ENCODE measurements at places on chromosomes 5 and 9.

DNA sequence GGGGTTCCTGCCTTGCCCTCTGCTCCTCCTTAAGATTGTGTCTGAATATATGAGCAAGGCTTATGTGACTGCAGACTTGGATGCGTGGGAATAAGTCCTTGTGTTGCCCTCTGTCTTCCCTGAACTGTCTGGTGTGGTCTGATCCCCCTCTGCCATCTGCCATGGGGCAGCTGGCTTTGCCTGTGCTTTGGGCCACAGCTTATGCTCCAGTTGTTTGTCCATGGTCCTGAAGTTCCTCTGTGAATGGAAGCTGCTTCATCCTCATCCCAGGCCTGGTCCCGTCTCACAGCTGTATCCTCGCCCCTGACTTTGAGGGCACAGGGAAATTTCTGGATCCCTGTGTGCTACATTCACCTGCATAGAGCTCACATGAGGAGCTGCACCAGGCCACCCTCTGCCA lies 14.7 kb downstream of the IL31RA start:
- no peak for DNase-seq

GRCh38 chr9:84570482-84571154 lies 98.9 kb upstream of the NTRK2 start:
- no peak for DNase-seq

DNA sequence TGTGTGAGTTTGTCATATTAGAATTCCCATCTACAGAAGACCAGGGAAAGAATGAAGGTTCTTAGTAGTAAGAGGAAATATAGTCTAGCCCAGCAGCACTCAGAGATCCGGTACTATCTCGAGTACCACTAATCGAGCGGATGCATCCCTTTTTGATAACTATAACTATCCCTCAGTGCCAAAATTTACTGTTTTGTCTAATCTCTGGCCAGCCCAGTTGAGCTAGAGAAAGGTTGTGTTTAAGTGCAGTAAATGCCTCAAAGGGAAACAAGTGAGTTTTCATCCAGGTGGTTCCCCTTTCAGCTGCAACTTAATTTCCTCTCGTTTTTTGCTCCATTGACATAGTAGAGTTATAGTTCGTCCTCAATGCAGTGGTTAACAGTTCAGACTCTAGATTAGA lies 146.7 kb downstream of the GPBP1 start:
- no peak for DNase-seq

GRCh38 chr5:24539613-24540012 lies 105.2 kb downstream of the CDH10 start:
- DNase-seq: no peak

GRCh38 chr5:33372721-33373472 lies 67.9 kb upstream of the TARS1 start:
- no peak for DNase-seq

GRCh38 chr9:13524245-13524644 lies 244.8 kb upstream of the MPDZ start:
- no peak for DNase-seq

DNA sequence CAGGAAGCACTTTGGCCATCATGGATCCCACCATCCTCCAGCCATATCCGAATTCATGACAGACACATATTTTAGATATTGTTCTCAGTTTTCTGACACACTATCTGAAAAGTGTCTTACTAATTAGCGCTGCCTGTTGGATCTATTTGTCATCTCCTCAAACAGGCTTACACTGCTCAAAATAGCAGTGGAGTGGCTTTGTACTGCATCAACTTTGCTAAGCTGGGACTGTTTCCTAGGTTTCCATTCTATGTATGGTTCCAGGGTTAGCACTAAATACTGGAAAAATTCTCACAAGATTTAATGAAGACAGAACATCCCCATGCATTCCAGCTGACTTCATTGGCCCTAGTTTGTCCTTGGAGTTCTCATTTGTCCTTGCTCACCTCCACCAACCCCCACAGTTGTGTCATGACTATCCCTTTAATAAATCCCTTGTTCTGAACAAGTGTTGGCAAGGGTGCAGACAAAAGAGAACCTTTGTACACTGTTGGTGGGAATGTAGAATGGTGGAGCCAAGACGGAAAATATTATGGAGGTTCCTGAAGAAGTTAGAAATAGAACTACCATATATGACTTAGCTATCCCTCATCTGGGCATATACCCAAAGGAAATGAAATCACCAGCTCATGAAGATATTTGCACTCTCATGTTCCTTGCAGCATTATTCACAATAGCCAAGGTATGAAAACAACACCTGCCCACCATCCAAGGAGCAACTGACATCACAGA lies 136.5 kb upstream of the RAI14 start:
- no peak for DNase-seq

Measured in upper lobe of left lung (tissue), 6 donors.